ENCODE measurements at places on chromosomes 6 and 20. TPM values are rescaled to one million over a fixed set of nuclear protein-coding genes. Genes with fewer than 3 reads are reported as not detected.
A peak's percentile ranks its signal among the peaks of the same experiment; 100 is the strongest.

DNA sequence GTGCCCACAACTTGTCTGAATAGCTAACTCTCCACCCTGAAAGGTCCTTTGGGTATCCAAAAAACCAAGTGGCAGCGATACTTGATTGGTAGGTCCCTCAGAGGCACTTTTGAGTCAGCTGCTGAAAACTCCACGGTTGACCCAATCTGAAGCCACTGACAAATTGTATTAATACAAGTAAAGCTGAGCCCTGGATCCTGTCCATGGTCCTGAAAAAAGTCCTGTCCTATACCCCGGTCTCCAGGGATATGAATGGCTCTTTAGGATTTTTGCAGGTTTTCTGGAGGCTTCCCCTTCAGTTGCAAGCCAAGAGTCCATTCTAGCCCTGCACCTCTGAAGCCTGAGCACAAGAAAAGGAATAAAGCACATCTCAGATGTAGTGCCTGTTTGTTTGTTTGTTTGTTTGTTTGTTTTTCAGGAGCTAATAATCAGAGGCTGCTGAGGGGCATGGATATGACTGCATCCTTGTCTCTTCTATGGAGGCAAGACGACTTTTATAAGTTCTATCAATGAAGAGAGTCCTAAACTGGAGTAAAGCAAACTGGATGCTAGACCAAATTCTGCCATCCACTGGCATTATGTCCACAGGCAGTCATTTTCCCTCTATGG lies 1.7 kb upstream of the SLC12A5 start:
- peak; percentile 72 for DNase-seq
- H3K27ac ChIP-seq: no peak overlapping the region
- H3K36me3 ChIP-seq: no peaks in the 10 kb centered on the region
- no peaks in the 10 kb centered on the region for H3K27me3 ChIP-seq
- no peak overlapping the region for H3K4me3 ChIP-seq
- H3K4me1 ChIP-seq: peaks cover 4% of the 10 kb centered on the region

DNA sequence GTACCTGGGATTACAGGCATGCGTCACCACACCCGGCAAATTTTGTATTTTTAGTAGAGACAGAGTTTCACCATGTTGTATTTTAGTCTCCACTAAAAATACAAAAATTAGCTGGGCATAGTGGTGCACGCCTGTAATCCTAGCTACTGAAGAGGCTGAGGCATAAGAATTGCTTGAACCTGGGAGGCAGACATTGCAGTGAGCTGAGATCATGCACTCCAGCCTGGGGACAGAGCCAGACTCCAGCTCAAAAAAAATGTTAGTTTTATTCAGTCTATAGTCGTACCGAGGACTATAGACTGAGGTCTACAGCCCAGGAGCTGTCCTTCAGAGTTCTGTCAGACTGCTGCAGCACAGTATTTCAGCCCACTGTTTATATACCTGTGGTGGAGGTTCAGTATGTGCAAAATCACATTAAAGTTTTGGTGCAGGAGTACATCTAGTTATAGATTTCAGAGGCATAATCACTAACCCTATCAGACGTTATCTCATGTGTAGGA lies 3.6 kb upstream of the CASP8AP2 start:
- DNase-seq: no peak
- peaks cover 8% of the 10 kb centered on the region for H3K4me1 ChIP-seq
- H3K4me3 ChIP-seq: no peak overlapping the region

DNA sequence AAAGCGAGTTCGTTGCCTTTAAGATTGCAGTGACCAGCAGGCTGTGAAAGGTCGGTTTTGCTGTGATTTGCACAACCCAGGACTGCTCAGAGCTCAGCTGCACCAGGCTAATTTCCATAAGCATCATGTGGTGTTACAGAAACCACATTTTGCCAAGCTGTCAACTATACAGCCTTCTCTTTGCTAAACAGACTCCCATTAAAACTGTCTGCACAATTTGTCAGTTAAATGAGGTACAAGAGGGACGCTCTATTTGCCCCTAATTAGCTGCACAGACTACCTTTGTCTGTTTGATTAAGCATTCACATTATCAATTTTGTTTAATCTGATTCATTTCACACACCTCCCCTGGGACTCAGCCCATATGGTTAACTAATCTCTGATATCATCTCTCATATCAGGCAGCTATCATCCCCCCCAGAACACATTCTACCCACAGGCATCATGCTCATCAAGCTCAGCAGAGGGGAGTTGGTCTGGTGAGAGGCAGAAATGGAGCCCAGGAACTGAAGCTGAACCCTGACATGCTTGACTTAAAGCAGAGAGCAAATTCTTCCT lies 62.1 kb downstream of the OLIG3 start:
- no peaks in the 10 kb centered on the region for H3K36me3 ChIP-seq
- no peak for DNase-seq
- no peak overlapping the region for H3K27ac ChIP-seq
- H3K27me3 ChIP-seq: no peaks in the 10 kb centered on the region
- H3K4me1 ChIP-seq: no peaks in the 10 kb centered on the region
- H3K4me3 ChIP-seq: no peak overlapping the region

- H3K4me1 ChIP-seq: peaks cover 7% of the 10 kb centered on the region
- no peak for DNase-seq
- H3K27ac ChIP-seq: no peak overlapping the region
- H3K27me3 ChIP-seq: no peaks in the 10 kb centered on the region
- H3K4me3 ChIP-seq: no peak overlapping the region
These were observed 31.5 kb downstream of the PDRG1 start for GRCh38 chr20:31920275-31920855.

GRCh38 chr6:90285611-90286381 lies 10.8 kb downstream of the BACH2 start:
- no peak overlapping the region for H3K27ac ChIP-seq
- no peaks in the 10 kb centered on the region for H3K36me3 ChIP-seq
- H3K4me3 ChIP-seq: no peak overlapping the region
- no peaks in the 10 kb centered on the region for H3K27me3 ChIP-seq
- H3K4me1 ChIP-seq: no peaks in the 10 kb centered on the region
- DNase-seq: peak; percentile 72

DNA sequence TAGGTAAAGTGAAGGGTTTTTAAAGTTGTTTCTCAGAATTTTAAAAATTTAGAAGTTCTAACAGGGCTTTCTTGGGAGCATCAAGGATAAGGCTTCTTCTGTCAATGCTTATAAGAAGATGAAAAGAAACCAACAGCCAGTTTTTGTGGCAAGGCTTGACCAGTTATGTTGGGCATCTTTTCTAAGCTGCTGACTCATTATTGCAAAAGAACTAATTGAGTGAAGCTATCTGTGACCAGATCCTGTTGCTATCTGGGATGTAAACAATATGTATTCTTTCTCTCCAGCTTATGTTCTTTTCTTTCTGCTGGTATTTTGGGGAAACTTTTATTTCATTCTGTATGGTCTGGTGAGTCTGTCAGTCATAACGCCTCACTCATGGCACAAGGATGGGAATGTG lies 643.8 kb downstream of the HDGFL1 start:
- H3K27ac ChIP-seq: no peak overlapping the region
- no peaks in the 10 kb centered on the region for H3K36me3 ChIP-seq

DNA sequence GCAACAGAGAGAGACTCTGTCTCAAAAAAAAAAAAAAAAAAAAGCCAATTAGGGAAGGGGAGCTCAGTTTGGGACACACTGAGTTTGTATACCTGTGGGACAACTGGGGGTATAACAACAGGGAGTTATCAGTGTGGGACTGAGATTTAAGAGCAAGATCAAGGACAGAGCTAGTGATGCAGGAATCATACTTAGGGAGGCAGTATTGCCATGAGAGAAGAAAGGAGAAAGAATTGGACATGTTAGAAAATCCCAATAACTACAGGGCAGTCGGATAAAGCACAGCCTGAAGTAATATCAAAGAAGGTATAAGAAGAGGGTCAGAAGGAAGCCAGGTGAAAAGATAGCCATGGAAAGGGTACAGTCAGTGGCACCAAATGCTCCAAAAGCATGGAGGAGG lies 121.2 kb downstream of the PTPRT start:
- no peak for DNase-seq
- no peaks in the 10 kb centered on the region for H3K4me1 ChIP-seq
- H3K27ac ChIP-seq: no peak overlapping the region
- no peaks in the 10 kb centered on the region for H3K27me3 ChIP-seq

DNA sequence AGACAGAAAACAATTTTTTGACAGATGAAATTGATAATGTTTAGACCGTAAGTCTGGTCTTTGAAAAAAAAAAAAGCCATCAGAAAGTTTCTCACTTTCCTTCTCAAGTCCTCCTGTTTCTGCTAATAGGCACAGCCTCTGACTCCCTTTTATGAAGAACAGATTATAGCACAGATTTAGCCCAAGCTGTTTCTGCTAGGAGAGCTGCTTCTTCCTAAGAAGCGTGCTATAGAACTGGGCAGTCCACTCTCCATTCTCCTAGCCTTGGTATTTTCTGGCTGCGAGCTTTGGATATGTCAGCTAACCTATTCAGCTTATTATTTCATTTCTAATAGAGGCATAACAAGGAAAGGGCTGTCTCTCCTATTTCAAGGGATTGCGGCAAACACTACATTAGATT lies 112.5 kb downstream of the SGK1 start:
- H3K4me1 ChIP-seq: no peaks in the 10 kb centered on the region
- no peaks in the 10 kb centered on the region for H3K36me3 ChIP-seq
- no peak overlapping the region for H3K27ac ChIP-seq
- H3K4me3 ChIP-seq: no peak overlapping the region
- no peak for DNase-seq

MOXD1 gene
- 3.1 TPM for total RNA-seq

HLA-DQB1 gene
- total RNA-seq: 1.7 TPM

TBP gene
- total RNA-seq: 44.4 TPM

MAN1A1 gene
- 12.8 TPM for total RNA-seq

CDH4 gene
- 3.3 TPM for total RNA-seq

RBBP9 gene
- total RNA-seq: 13.6 TPM

FAM110A gene
- total RNA-seq: 5.1 TPM

MUC21 gene
- not detected for total RNA-seq

RNASET2 gene
- total RNA-seq: 50.2 TPM

ADGRF1 gene
- 2.4 TPM for total RNA-seq

PTPRK gene
- 12.5 TPM for total RNA-seq

BEND3 gene
- total RNA-seq: 7.6 TPM

All from testis (tissue), 5 donors.